ENCODE measurements at places on chromosomes 6 and 20.

DNA sequence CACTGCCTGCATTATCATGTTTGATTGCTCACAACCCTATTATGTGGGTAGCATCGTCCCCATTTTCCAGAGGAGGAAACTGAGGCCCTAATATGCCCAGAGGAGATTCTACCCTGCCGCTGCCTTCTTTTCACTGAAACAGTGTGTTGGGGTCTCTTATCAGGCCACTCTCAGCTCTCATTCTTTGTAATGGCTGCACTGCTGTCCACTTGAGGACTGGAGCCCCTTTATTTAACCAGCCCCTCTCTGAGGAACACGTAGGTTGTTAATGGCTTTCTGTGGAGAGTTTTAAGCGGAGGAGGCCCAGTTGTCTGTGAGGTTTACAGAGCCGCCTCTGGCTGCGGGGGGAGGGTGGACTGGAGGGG lies 32.5 kb downstream of the SRC start:
- no peak for DNase-seq

GRCh38 chr6:74814440-74814839 lies 391.4 kb downstream of the COL12A1 start:
- DNase-seq: no peak

- no peak for DNase-seq
These were observed 7.1 kb downstream of the AMD1 start for GRCh38 chr6:110881546-110882273.

DNA sequence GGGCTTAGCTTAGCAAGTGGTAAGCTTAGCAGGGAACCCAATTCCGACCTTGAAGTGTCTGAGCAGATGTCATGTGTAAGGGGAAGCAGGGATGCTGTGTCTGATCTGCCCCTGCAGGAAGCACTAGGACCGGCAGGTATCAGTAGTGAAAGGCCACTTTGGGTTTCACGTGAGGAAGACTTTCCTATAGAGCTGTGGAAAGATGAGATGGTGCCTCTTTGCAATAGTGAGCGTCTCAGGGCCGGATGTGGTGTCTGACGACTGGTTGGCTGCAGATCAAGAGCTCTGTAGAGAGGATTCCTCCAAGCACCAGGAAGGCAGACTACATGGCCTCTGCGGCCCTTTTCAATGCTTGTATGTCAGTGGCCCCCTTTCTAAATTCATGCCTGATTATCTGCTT lies 98.3 kb downstream of the TIAM2 start:
- DNase-seq: no peak

DNA sequence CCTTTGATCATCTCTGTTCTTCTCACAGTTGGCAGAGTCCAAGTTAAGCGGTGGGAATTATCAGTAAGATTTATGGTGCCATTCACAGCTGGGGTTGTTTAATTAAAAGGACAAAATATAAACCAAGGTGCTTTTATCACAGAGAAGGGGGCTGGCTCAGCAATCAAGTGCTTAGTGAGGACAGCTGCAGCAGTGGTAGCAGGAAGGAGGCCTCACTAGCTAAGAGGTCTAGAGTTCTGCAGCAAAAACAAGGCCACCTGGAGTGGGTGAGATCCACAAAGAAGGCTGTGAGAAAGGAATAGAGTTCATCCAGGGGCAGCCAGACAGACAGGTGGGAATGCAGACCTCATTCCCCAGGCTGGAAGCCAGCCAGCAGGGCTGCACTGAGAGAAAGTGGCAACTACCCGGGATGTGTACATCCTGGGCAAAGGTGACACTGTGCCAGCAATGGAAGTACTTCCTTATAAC lies 37.1 kb downstream of the PIGU start:
- DNase-seq: peak; percentile 77

DNA sequence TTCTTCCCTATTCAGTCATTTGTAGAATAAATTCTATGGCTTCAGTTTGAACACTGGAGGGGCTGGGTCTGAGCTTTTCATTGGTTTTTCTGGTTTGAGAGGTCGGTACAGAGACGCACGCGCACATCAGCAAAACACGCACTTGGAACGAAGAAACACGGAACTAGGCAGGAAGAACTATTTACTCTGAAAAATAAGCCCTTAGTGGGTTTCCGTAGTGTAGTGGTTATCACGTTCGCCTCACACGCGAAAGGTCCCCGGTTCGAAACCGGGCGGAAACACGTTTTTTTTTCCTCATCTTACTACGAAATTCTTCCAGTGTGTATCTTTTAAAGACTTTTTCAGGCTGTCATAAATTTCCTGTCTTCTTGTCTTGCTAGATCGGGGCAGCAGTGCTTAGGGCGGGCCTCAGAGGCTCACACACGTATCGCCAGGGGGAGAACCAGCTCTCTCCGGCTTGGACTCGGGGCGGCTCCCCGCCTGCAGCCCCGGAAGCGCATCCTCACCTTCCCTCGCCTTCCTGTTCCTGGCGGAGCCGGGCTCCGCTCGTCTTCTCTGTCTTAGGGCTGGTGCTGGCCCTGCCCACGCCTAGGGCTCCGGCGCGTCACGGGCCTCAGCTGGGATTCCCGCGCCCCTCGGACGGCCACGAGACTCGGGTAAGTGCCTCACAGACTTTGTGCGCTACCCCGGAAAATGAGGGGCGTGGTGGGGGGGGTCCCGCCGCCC lies at the start of gene HMGN4:
HMGN4 (plus strand) TSS at position 521 of the 726 bp plus-strand sequence. CDS start 6,841 bp downstream, outside the sequence.
- DNase-seq: peak; percentile 87

- DNase-seq: no peak
These were observed 113.7 kb downstream of the FAM217A start for GRCh38 chr6:3965071-3965718.

- DNase-seq: no peak
These were observed 46.7 kb downstream of the CNKSR3 start for GRCh38 chr6:154463573-154464419.

GRCh38 chr6:108928650-108929049 lies 80.4 kb downstream of the ARMC2 start:
- no peak for DNase-seq

DNA sequence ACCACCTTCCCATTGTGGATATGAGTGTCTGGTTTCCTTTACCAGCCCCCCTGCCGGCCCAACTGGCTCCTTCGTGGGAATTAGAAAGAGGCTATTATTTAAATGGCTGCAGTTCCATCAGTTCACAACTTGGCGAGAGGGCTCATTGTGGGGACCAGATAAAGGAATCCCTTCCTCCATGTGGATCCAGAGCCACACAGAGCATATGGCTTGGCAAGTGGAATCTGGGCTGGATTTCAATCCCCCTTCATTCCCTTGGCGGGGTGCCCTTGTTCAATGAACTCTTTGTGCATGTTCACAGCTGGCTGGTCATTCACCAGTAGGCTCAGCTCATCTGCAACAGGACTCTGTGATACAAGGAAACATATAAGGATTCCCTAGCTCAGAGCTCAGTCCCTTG lies 140.6 kb downstream of the OPN5 start:
- DNase-seq: peak; percentile 27

- DNase-seq: no peak
These were observed 169.0 kb upstream of the NRSN1 start for GRCh38 chr6:23957017-23957416.

GRCh38 chr20:24823989-24824693 lies 124.9 kb upstream of the CST7 start:
- no peak for DNase-seq

DNA sequence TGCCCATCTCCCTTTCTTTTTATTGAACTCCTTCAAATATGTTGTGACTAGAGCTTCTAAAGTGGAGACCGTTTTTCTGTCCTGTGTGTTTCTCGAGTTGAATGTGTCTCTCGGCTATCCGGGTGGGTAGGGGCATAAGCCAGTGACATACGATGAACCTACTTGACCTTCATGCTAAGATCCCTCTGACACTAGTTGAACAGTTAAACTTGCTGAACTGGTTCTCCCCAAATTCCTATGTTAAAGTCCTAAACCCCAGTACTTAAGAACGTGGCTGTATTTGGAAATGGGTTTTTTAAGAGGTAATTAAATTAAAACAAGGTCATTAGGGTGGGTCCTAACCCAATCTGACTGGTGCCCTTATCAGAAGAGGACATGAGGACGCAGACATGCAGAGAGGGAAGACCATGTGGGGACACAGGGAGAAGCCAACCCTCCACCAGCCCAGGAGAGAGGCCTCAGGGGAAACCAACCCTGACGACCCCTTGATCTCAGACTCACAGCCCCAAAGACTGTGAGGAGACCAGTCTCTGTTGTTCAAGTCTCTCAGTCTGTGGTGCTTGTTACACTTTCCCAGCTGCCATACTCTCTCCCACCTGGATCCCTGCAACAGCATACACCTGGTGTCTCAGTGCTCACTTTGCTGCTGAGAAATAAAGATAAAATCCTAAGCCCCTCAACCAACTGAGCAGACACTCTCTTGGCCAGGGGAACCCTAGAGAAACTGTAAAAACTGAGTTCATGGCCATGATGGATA lies 208.4 kb downstream of the MYLK4 start:
- DNase-seq: no peak

GRCh38 chr6:161750686-161751085 lies 476.8 kb upstream of the AGPAT4 start:
- no peak for DNase-seq

GRCh38 chr6:16769986-16770376 lies 8.7 kb upstream of the ATXN1 start:
- no peak for DNase-seq

DNA sequence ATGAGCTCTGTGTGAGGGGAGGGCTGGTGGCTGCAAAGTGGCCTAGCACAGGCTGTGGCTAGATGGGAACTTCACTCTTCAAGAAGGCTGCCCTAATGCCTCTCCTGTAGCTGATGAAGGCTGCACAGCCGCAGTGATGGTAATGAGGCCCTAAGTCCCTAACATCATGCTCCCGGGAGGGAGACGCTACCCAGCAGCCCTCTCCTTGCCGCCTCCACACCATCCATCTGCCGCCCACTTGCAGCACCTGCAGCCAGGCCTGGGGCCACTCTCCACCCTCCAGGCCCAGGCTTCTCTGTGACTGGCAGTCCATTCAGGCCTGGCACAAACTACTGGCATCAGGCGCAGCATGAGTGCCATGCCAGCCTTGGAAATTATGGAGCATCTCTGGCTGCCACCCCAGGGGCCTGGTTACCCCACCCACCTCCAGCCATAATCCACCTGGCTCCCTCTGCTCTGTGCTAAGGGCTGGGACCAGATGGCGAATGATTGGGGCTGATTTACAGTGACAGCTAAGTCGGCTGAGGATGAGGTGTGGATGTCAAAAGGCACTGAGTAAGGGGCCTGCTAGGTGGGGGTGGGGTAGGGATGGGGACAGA lies 284.2 kb downstream of the LRFN2 start:
- peak; percentile 50 for DNase-seq

DNA sequence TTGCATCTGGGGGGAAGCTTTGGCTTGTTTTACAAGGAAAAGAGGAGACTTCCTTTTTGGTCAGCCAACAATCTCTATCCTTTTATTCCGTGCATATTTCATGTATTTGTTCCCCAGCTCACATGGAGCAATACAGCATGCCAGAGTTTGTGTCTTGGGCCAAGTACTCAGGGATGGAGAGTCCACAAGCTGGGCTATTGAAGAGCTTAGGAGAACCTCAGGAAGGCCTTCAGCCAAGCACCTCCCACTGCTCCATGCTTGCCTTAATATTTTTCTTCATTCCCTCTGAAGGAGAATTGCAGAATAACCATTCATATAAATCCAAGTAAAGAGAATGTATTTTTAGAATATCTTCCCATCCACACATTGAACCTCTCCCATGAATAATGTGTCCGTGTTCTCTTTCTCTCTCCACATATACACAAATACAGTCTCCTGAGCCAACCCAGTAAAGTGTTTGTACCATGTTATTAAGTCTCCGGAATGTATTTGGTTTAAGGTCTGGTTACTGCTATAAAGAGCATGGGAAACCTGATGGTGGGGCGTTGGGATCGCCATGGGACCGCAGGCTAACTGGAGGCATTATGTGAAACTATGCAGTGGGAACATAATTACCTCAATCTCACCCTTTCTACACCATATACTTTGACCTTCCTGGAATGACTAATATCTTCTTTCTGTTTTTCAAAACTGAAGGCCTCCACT lies 3.0 kb downstream of the LAMA4 start:
- DNase-seq: no peak

DNA sequence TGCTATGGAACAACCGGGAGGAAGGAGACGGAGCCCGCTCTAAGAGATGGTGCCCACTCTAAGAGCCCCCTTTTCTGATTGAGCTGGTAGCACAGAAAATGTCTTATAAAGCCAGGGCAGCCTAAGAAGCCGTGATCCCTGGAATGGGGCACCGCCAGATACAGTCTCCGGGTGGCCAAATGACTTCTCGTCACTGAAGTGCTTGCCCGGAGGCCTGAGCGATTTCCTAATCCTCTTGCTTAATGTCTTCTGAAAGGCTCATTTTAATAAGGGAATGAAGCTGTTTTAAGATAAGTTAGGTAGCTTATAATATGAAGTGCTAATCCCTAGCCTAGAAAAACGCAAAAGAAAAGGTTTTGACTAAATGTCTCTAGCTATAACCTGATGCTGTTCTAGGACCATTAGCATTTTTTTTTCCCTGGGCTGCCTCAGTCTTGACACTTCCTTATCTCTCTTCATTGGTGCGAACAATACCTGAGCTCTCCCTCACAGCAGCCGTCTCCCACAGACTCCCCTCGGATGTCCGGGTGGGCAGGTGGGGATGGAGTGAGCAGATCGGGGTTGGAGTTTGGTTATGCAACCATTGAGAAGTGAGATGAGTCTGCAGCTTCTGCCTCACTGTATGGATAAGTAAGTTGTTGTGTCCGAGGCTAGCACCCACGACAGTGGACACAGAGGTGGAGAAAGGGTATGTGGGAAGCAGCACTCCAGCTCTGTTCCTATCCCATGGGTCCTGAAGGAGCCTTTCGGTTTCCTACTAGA lies 559.4 kb upstream of the AGPAT4 start:
- DNase-seq: no peak

- DNase-seq: no peak
These were observed 85.1 kb downstream of the LYRM4 start for GRCh38 chr6:5175635-5176034.

DNA sequence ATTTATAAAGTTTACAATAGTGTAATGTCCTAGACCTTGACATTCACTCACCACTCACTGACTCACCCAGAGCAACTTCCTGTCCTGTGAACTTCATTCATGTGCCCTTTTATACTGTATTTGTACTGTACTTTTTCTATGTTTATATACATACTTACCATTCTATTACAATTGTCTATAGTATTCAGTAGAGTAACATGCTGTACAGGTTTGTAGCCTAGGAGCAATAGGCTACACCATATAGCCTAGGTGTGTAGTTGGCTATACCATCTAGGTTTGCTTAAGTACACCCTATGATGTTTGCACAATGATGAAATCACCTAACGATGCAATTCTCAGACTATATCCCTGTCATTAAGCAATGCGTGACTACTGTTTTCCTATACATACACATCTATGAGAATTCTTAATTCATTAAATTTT lies 17.5 kb downstream of the EDEM2 start:
- DNase-seq: no peak

DNA sequence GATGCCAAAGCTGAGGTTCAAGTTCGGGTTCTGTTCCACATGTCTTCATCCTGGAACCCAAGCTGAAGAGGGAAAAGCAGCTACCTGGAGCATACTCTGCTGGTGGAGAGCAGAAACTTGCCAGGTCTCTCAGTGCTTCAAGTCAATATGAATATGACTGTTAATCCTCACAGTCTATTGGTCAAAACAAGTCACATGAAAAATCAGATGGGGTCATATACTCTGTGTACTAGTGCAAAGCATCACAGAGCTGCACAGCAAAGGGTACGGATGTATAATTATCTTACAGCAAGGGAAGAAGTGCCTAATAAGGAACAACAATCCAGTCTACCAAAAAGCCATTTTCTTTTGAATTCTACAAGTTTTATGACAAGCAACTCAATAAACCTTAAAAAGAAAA lies 11.6 kb downstream of the NCOA7 start:
- DNase-seq: no peak

- DNase-seq: no peak
These were observed 27.9 kb downstream of the TCF15 start for GRCh38 chr20:582204-582603.
